ENCODE measurements at places on chromosomes 2 and 18. TPM values are rescaled to one million over a fixed set of nuclear protein-coding genes. Genes with fewer than 3 reads are reported as not detected.

- DNase-seq = no peak
Observed at GRCh38 chr2:27001950-27002349, 30.8 kb upstream of the TMEM214 start.

GULP1 gene
- 53.5 TPM for polyA plus RNA-seq

RNF125 gene
- polyA plus RNA-seq = 0.12 TPM

DNA sequence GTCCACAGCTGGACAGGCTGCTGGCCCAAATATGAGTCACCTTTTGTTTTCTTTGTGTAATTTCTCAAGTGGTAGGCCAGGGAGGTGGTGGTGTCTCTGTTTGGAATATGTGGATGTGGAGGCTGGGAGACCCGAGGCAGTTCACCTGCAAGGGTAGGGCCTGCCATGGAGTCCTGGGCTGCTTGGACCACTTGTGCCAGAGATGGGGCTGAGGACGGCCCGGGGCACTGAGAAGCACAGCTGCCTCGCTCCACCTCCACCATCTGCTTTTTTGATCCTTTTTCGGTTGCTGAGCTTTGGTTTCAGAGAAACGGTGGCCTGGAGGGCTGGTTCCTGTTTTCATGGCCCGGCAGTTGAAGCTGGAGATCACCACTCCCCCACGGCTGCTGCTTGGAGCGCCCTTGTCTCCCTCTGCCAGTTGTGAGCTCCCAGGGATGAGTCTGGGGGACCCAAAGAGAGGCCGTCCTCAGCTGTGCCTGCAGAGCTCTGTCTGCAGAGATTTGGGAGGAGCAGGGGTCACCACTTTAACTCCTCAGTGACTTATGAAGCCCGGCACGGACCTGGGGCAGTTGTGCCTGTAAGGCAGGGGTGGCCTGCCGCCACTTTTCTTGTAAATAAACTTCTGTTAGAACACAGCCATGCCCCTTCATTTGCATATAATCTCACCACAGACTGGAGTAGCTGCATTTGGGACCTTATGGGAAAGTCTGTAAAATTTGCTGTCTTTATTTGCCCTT lies 67.6 kb upstream of the MCFD2 start:
- DNase-seq = no peak

Data from BJ (cell line).